ENCODE measurements at places on chromosomes 12 and 14.

- DNase-seq, result no peak
Observed at GRCh38 chr12:24756479-24757024, 192.3 kb downstream of the BCAT1 start.

DNA sequence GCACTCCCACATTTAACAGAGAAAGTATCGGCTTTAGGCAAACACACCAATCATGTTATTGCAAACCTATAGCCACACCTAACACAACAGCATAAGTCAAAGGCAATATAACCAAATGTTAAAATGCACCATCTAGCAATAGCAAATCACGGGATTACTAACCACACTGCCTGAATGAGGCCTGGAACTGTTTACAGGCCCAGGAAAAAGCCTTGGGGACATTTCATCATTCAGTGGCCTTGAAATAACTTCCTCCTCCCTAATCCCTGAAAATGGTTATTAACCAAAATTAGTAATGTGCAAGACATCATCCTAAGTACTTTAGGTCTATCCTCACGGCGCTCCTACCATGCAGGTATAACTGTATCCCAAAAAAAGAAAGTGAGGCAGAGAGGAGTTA lies 2.3 kb downstream of the GALC start:
- DNase-seq, result no peak

- DNase-seq, result no peak
Observed at GRCh38 chr12:81094718-81095360, 17.0 kb downstream of the ACSS3 start.

DNA sequence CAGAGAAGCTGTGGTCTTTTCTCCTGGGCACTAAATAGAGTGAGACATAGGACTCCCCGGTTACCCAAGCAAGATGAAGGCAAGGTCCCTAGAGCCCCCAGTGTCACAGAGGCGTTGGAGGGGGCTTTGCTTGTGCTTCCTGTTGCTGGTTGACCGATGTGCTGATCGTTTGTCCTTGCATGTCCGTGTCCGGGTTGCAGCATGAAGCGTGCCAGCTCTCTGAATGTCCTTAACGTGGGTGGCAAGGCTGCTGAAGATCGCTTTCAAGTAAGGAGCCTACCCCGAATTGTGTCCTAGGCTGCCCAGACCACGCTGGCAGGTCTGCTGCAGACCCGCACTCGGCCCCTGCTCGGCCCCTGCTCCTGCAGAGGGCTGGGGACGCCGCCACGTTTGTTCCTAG lies 23.1 kb downstream of the XRCC3 start:
- DNase-seq, result no peak

GRCh38 chr12:49584591-49584990 lies 16.6 kb upstream of the MCRS1 start:
- DNase-seq, result no peak
